ENCODE measurements at places on chromosomes 3 and 15.

DNA sequence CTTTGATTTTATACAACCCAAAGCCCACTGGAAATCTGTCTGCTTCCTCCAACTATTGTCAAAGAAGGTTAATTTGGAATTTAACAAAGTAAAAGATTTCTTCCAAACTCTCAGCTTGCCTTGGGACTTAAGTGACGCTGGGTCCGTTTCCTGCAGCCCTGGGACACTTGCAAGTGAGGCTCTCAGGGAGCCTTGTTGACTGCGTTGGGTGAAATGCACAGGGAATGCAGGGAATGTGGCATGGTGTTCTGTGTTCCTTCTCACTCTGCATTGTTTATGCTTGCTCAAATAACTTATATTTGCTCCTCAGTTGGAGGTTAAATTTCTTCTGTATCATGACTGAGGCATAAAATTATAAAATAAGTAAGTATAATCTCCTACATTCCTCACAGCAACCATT, 60.9 kb upstream of the TJP1 start:
- no peak for DNase-seq

DNA sequence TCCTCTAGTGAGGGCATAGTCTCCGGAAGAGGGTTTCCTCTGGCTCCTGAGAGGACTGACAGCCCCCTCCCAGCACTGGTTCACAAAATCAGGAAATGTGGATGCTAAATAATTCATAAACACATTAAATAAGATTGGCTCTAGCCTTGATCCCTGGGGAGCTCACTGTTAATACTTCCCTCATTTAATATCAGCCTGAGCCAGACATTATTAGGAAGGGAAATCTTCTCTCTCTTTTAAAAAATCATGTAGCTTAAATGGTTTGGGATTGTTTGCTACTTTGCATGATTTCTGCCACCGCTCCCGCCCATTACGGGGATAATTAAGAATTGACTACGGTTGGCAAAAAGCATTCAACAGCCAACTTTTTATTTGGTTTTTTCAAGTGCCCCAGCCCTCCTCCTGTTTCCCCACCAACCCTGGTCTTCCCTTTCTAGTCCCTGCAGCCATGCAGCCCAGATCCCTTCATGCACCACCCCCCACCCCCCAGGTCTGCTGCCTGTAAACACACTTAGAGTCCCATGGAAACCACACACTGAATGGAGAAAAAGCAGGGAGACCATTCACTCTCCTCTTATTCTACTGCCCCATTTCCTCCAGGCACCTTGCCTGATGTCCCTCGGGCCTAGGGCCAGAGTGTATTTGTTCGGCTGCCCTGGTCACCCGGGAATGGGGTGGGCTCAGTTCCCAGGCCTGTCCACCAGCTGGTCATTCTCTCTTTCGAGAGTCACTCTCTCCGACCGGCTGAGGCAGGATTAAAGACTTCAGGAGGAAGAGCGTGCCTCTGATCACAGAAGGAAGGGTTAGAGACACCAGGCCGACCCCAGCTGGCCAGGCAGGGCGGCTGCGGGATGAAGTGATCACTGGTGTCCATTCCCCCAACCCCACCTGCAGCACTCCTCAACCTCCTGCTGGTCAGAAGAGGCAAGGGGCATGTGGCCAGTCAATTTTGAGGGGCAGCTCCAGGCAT, 45.1 kb downstream of the SEMA5B start:
- DNase-seq: no peak

DNA sequence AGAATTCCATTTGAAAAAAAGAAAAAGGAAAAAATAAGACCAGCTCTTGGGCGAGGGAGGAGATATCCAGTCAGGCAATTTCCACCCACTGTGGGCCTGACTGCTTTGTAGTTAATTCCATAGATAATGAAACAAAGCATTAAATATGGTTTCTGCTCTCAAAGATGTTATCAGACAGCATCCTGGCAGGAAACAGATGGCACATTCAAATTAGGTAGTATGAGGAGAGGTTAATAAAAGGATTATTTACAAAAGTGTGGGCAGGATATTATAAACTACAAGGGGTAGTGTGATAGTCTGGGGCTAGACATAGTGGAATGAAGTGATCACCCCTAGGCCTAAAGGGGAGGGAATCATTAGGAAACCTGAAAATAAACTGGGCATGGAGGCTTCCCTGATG, 193.2 kb downstream of the CLSTN2 start:
- no peak for DNase-seq

GRCh38 chr15:39052323-39052705, 487.7 kb upstream of the RASGRP1 start:
- DNase-seq: no peak

DNA sequence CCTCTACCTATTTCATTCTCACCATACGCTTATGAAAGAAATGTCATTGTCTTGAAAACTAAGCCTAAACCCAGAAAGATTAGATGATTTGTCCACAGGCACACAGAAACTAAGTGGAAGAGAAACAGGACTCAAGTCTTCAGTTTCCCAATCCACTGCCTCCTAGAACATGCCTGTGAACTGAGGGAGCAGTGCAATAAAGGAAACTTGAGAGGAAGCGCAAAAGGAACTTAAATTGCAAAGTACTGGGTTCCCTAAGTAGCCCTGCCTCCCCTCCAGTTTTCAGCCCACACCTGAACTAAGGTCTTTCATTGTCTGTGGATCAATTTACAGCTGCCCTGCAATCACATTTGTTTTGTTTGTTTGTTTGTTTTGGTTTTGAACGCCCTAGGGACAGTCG, 56.7 kb upstream of the TSEN2 start:
- no peak for DNase-seq
